Cortex of kidney (tissue), 1 donor: ENCODE measurements at places on chromosomes 6 and 20.

DNA sequence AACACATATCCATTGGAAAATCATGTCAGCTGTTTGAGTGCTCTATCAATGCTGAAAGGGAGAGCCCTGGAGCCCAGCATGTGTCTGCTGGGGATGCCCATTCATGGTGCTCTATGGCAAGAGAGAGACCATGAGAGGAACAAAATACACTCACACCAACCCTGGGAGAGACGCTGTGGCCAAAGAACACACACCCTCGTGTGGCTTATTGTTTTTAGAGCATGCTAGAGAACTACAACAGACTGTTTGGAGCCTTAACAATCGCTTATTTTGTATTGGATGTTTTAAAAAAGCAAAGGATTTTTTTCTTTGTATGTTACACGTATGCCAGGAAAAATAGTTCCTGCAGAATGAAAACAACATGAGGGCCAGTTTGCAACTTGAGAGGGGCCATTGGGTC lies 151.0 kb downstream of the SLC24A3 start:
- DNase-seq = no peak

DNA sequence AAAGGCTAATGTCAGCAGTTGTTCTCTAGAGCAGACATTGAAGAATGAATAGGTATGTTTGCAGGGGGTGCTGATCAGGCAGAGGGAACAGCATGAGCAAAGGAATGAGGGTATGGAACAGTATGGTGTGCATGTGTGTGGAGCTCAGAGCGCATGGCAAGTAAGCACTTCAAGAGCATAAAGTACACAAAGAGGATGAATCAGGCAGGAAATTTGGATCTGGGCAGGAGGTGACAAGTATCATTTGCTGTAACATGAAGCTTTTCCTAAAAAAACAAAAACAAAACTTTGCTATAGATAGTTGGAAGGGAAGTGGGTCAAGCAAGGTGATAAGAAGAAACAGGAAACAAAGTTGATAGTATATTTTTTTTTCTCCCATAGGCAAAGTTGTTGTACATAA lies 746.8 kb downstream of the HDGFL1 start:
- no peak for DNase-seq

GRCh38 chr6:169292338-169293124 lies 38.9 kb upstream of the THBS2 start:
- no peak for DNase-seq

GRCh38 chr20:51902933-51903332 lies 100.6 kb upstream of the SALL4 start:
- no peak for DNase-seq
